ENCODE measurements at places on chromosomes 6 and 20. TPM values are rescaled to one million over a fixed set of nuclear protein-coding genes. Genes with fewer than 3 reads are reported as not detected.

SLC17A3 gene
- 0.89 TPM for total RNA-seq

PRICKLE4 gene
- 1.3 TPM for total RNA-seq

TMEM200A gene
- total RNA-seq, result 4.9 TPM

ZC2HC1B gene
- not detected for total RNA-seq

FYN gene
- 19.2 TPM for total RNA-seq

CGA gene
- total RNA-seq, result not detected

PEDS1 gene
- 58.0 TPM for total RNA-seq

WDR27 gene
- total RNA-seq, result 9.8 TPM

RAD21L1 gene
- not detected for total RNA-seq

ORC3 gene
- total RNA-seq, result 9.5 TPM

PRR18 gene
- under 0.01 TPM for total RNA-seq

CCN6 gene
- total RNA-seq, result not detected

EMILIN3 gene
- 7.6 TPM for total RNA-seq

CTCFL gene
- under 0.01 TPM for total RNA-seq

RPN2 gene
- total RNA-seq, result 173 TPM

MAN1A1 gene
- 17.0 TPM for total RNA-seq

EPPIN gene
- total RNA-seq, result not detected

FBXO30 gene
- total RNA-seq, result 4.1 TPM

TCF15 gene
- total RNA-seq, result not detected
